Trophoblast cell (in vitro differentiated cells and primary cell): ENCODE measurements at places on chromosomes 6 and 20.

DNA sequence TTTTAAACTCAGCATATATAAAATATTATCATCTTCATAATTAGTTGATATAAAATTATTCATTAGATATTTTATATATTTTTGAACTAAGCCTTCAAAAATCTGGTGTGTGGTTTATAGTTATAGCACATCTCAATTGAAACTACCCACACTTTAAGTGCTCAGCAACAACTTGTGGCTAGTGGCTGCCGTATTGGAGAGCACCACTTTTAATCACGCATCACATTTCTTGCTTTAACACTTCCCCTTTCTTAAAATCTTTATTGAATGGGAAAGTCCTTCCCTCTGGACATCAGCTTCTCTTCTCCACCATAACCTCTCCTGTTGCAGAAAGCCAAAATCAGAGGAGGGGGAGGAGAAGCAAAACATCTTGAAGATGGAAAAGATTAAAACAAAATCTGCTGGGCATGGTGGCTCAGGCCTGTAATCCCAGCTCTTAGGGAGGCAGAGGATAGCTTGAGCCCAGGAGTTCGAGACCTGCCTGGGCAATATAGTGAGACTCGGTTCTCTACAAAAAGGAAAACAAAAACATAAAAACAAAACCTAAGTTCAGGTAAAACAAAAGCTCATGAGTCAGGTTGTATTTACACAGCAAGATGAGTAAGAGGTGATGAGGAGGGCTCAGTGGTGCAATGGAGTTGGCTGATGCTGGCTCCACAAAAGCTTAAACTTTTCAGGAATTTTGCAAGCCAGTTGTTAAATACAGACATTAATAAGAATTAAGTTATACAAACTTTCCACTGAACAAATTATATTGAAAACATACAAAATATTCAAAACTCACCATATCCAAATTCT, 237.0 kb upstream of the SUPT3H start:
- DNase-seq = no peak

DNA sequence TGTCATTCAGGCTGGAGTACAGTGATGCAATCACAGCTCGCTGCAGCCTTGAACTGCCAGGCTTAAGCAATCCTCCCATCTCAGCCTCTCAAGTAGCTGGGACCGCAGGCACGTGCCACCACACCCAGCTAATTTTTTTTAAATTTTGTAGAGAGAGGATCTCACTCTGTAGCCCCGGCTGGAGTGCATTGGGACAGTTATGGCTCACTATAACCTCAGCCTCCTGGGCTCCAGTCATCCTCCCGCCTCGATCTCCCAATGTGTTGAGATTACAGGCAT, 86.5 kb downstream of the SERAC1 start:
- DNase-seq = peak; percentile 54

GRCh38 chr20:55535366-55535765, 470.0 kb downstream of the CBLN4 start:
- no peak for DNase-seq

DNA sequence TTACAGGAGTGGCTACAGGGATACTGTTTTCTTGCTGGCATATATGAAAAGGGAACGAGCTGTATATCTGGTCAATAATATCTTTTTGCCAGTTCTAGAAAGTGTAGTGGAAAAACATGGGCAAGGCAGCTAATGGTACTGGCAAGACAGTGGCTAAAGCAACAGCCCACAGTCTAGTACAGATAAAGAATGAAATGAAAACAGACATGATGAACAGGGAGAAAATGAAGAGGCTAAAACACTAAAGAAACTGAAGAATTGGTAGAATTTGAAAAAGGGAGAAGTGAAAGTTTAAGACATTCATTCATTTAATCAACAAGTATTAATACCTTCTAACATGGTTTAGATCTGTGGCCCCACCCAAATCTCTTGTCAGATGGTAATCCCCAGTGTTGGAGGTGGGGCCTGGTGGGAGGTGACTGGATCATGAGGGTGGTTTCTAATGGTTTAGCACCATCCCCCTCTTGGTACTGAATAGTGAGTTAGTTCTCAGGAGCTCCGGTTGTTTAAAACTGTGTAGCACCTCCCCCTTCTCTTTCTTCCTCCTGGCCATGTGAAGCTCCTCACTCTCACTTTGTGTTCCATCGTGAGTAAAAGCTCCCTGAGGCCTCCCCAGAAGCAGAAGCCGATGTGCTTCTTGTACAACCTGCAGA, 18.1 kb downstream of the FAM184A start:
- DNase-seq = no peak

- DNase-seq = no peak
Measured at GRCh38 chr20:52124821-52125220, 66.8 kb downstream of the ZFP64 start.

DNA sequence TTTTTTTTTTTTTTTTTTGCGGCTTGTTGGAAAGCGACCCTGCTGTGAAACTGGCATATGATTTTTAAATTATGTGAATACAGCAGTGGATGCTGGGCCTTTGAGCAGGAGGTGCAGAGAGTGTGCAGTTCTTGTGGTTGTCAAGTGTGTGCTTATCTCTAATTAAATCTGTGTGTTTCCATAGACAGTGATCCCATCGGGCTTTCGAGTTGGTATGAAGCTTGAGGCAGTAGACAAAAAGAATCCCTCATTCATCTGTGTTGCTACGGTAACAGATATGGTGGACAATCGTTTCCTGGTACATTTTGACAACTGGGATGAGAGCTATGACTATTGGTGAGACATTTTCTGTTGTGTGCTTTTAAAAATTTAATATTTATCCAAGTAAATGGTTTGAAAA, 52.4 kb downstream of the L3MBTL3 start:
- DNase-seq = no peak

DNA sequence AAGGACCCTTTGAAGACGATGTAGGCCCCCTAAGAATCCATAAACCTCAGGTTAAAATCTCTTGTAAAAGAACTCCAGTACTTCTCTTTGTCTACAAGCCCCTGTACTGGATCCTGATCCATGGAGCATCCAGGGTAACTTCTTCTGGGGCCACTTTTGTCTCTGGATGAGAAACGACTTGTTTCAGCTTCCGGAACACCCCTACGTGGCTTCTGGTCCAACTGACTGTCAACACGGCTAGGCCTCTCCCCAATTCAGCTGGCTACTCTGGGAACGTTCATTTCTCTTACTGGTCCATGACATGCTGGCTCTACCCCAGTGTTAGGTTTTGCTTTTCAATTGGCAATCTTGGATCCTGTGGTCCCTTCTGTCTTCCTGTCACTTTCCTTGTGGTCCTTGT, 198.0 kb downstream of the BACH2 start:
- no peak for DNase-seq

- DNase-seq = peak; percentile 84
Measured at GRCh38 chr20:45538209-45538799, 978 bp downstream of the WFDC6 start.

DNA sequence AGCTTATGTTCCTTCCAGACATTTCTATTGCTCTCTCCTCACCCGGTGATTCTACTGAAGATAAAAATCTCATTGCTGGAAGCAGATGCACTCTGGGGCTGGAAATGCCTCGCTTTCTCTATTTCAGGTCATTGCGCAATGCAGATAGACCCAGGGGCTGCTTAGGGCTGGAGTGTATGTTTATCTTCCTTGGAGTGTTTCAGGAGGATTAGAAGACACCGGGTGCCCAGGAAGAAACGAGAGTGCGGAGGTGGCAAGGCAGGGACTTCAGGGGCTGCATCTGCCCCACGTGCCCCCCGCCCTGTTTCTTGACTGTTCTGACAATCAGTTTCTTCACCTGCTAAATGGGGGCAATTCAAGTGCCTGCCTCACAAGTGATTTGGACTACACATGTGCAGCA, 45.6 kb upstream of the IYD start:
- DNase-seq = no peak
